ENCODE measurements at places on chromosomes 2 and 18.

DNA sequence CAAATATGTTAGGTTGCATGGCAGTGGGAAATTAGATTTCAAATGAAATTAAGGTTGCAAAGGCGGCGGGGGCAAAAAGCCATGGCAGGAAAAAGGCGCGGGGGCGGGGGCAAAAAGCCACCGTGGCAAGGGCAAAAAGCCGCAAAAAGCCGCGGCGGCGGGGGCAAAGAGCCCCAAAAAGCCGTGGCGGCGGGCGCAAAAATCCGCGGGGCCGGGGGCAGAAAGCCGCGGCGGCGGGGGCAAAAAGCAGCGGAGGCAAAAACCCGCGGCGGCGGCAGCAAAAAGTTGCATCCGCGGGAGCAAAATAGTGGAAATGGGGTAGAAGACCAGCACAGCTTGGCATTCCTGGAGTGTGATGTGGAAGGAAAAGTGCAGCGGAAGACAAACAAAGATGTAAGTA lies 417.1 kb downstream of the ANKRD30B start:
- no peaks in the 10 kb centered on the region for H3K4me1 ChIP-seq
- DNase-seq = no peak
- H3K4me3 ChIP-seq = no peak overlapping the region
- H3K27me3 ChIP-seq = no peaks in the 10 kb centered on the region

- H3K36me3 ChIP-seq = no peaks in the 10 kb centered on the region
- no peak overlapping the region for H3K27ac ChIP-seq
- H3K27me3 ChIP-seq = peaks cover 3% of the 10 kb centered on the region
- no peaks in the 10 kb centered on the region for H3K4me1 ChIP-seq
- no peak overlapping the region for H3K4me3 ChIP-seq
Observed at GRCh38 chr2:24981411-24982136, 9.8 kb upstream of the DNAJC27 start.

GRCh38 chr2:239830121-239831000 lies 194.8 kb downstream of the NDUFA10 start:
- no peak for DNase-seq
- H3K27me3 ChIP-seq = no peaks in the 10 kb centered on the region
- no peak overlapping the region for H3K27ac ChIP-seq
- no peak overlapping the region for H3K4me3 ChIP-seq
- no peaks in the 10 kb centered on the region for H3K36me3 ChIP-seq
- no peaks in the 10 kb centered on the region for H3K4me1 ChIP-seq

GRCh38 chr2:21183726-21184125 lies 60.0 kb downstream of the TDRD15 start:
- H3K36me3 ChIP-seq = no peaks in the 10 kb centered on the region
- H3K27ac ChIP-seq = no peak overlapping the region
- no peaks in the 10 kb centered on the region for H3K27me3 ChIP-seq
- H3K4me1 ChIP-seq = no peaks in the 10 kb centered on the region
- no peak overlapping the region for H3K4me3 ChIP-seq
- no peak for DNase-seq

DNA sequence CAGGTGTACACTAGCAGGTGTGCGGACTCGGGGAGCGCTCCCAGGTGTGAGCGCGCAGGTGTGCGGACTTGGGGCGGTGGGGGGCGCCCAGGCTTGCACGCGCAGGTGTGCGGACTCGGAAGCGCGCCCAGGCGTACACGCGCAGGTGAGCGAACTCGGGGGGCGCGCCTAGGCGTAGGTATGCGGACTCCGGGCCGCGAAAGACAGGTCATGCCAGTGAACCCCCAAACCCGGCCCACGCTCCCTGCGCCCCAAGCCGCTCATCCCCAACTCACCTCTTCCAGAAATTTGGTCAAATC lies 342 bp downstream of the CYB5A start:
- peaks cover 3% of the 10 kb centered on the region for H3K27me3 ChIP-seq
- peaks cover 2% of the 10 kb centered on the region for H3K4me1 ChIP-seq
- no peak for DNase-seq
- H3K4me3 ChIP-seq = peak overlapping the region; percentile 90
- H3K27ac ChIP-seq = peak overlapping the region; percentile 60

- no peaks in the 10 kb centered on the region for H3K36me3 ChIP-seq
- H3K27ac ChIP-seq = no peak overlapping the region
- H3K4me3 ChIP-seq = no peak overlapping the region
Observed at GRCh38 chr2:203122317-203122986, 107.8 kb downstream of the NBEAL1 start.

- peaks cover 2% of the 10 kb centered on the region for H3K36me3 ChIP-seq
- DNase-seq = no peak
- H3K27ac ChIP-seq = no peak overlapping the region
- H3K4me3 ChIP-seq = no peak overlapping the region
- H3K4me1 ChIP-seq = no peaks in the 10 kb centered on the region
Observed at GRCh38 chr2:128269990-128270671, 48.5 kb downstream of the HS6ST1 start.

GRCh38 chr18:33231474-33232317 lies 208.8 kb downstream of the CCDC178 start:
- no peaks in the 10 kb centered on the region for H3K4me1 ChIP-seq
- H3K4me3 ChIP-seq = no peak overlapping the region
- no peak for DNase-seq
- no peak overlapping the region for H3K27ac ChIP-seq
- no peaks in the 10 kb centered on the region for H3K36me3 ChIP-seq

GRCh38 chr2:86140969-86141392 lies 34.9 kb downstream of the PTCD3 start:
- no peak overlapping the region for H3K27ac ChIP-seq
- peaks cover 4% of the 10 kb centered on the region for H3K4me1 ChIP-seq
- H3K36me3 ChIP-seq = peaks cover 14% of the 10 kb centered on the region
- no peak overlapping the region for H3K4me3 ChIP-seq
- DNase-seq = no peak

DNA sequence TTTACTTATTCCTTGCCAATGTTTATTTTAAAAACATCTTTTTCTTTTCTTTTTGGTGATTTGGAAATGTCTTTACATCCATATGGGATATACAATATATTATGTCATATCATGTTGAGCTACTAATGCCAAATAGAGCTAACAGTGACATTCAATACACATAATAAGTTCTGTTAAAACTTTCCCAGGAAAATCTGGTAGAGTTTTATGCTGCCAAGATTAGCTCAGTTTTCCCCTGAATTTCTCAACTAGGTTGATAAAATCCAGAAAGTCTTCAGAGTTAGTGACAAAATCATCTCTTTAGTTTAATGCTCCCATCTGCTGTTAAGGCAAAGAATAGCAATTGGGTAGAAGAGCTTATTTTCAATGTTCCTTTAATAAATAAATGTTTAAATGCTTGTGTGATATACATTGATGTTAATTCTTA lies 9.9 kb downstream of the COL3A1 start:
- H3K4me1 ChIP-seq = no peaks in the 10 kb centered on the region
- H3K36me3 ChIP-seq = no peaks in the 10 kb centered on the region
- DNase-seq = no peak
- no peak overlapping the region for H3K27ac ChIP-seq

DNA sequence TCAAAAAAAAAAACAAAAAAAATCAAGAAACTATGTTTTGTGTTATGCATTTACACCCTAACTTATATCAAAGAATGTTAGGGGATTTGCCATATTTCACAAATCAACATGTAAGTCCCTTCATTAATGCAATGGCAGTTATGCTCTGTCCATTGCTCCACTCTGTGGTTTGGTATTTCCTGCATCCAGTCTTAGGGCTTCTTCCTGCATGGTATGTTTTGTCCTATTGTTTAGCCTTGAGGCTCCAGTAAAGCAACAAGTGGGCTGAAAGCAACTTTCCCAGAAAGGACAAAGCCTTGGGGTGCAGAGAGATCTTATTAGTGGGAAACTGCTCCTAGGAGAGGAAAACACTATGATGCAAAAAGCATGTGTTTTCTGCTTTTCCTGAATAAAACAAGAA lies 474.1 kb downstream of the IRS1 start:
- DNase-seq = no peak
- peaks cover 2% of the 10 kb centered on the region for H3K27me3 ChIP-seq
- no peaks in the 10 kb centered on the region for H3K4me1 ChIP-seq
- no peak overlapping the region for H3K4me3 ChIP-seq

DNA sequence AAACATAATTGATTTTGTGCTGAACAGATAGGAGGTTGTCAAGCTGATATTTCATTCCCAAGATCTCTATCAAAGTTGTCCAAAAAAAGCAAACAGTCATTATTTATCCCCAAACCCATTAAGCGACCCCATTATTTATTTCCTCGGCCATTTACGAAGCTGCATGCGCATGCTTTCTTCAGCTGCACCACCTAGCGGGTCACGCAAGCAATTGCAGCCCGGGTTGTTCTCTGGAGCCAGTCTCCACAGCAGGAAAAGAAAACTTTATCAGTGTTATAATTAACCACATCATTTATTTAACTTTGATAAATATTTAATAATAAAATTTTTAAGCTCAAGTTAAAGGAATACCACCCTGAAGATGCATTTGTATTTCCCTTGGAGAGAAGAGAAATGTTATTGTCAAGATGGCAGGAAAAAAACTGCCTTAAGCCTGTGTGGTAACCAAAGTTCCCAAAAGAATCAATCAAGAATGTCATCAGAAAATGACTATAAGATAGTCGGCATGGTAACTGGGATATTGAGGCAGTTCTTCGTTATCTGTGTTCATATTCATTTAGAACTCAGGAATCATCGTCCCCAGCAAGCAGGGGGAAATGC lies 304.7 kb downstream of the FBXO15 start:
- H3K27ac ChIP-seq = no peak overlapping the region
- no peaks in the 10 kb centered on the region for H3K36me3 ChIP-seq

GRCh38 chr2:215796140-215796855 lies 217.1 kb downstream of the MREG start:
- H3K27me3 ChIP-seq = peaks cover under 1% of the 10 kb centered on the region
- no peak overlapping the region for H3K4me3 ChIP-seq
- no peaks in the 10 kb centered on the region for H3K36me3 ChIP-seq
- no peak overlapping the region for H3K27ac ChIP-seq

DNA sequence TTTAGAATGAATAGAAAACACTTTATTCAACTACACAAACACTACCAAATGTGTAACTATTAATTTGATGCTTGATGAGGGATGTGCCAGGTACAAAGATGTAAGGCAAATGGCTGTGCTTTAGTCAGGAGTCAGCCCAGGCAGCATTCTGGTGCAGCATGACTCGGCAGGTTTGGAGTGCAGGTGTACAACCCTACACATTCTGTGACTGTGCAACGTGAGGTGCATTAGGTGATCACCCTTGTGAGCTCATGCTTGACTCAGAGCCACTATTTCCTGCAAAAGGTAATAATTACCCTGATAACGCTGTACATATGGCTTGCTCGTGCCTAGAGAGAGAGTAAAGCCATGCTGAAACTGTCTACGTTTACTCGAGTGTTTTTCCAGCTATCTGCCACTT lies 288.7 kb upstream of the DSEL start:
- no peaks in the 10 kb centered on the region for H3K27me3 ChIP-seq
- no peaks in the 10 kb centered on the region for H3K4me1 ChIP-seq
- no peaks in the 10 kb centered on the region for H3K36me3 ChIP-seq

GRCh38 chr18:7572822-7573221 lies 5.7 kb downstream of the PTPRM start:
- peak overlapping the region; percentile 29 for H3K27ac ChIP-seq
- no peak overlapping the region for H3K4me3 ChIP-seq
- H3K4me1 ChIP-seq = no peaks in the 10 kb centered on the region
- H3K27me3 ChIP-seq = no peaks in the 10 kb centered on the region
- no peak for DNase-seq
- no peaks in the 10 kb centered on the region for H3K36me3 ChIP-seq

DNA sequence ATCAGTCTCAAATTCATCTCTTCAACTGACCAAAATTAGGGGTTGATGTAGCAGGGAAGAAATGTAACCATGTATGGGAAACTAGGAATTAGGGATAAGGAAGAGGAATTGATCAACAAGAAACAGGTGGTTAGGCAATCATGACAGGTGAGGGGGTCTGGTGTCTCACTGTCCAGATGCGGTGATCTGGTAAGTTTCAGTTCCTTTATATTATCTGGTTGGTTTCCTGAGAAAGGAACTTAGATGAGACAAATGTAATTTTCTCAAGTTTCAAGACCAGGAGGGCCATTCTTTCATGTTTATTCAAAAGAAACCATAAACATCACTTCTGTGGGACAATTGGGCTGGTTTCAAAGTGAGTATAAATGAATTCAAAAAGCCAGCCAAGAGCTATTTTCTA lies 306.2 kb upstream of the KCNJ3 start:
- no peaks in the 10 kb centered on the region for H3K27me3 ChIP-seq
- no peak for DNase-seq
- H3K27ac ChIP-seq = no peak overlapping the region
- H3K4me3 ChIP-seq = no peak overlapping the region
- no peaks in the 10 kb centered on the region for H3K4me1 ChIP-seq

GRCh38 chr2:196309691-196310090 lies 138.3 kb upstream of the STK17B start:
- no peak for DNase-seq
- no peak overlapping the region for H3K27ac ChIP-seq
- no peaks in the 10 kb centered on the region for H3K27me3 ChIP-seq
- no peaks in the 10 kb centered on the region for H3K4me1 ChIP-seq
- H3K4me3 ChIP-seq = no peak overlapping the region
- H3K36me3 ChIP-seq = no peaks in the 10 kb centered on the region

- H3K27ac ChIP-seq = no peak overlapping the region
- H3K4me1 ChIP-seq = no peaks in the 10 kb centered on the region
- DNase-seq = no peak
- H3K27me3 ChIP-seq = no peaks in the 10 kb centered on the region
- no peaks in the 10 kb centered on the region for H3K36me3 ChIP-seq
Observed at GRCh38 chr2:164538240-164538866, 82.9 kb downstream of the GRB14 start.

GRCh38 chr18:33532978-33533377 lies 45.0 kb upstream of the ASXL3 start:
- no peak overlapping the region for H3K27ac ChIP-seq
- no peaks in the 10 kb centered on the region for H3K36me3 ChIP-seq
- no peaks in the 10 kb centered on the region for H3K4me1 ChIP-seq
- DNase-seq = no peak
- H3K27me3 ChIP-seq = no peaks in the 10 kb centered on the region

DNA sequence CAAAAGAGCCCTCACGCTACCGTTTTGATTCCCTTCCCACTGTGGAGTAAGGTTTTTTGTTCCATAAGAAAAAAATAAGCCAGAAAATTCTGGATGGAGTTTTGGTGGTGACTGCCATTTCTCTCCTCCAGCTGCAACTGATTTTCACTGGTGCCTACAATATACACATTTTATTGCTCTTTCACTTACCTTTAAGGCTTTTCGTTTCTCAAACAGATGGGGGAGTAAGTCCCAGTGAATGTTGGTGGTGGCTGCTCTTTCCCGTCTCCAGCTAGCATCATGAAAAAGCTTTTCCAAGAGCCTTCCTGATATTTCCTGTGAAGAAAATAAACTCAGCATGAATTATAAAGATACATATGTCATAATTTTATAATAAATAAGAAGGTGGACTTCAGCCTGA lies 932.5 kb upstream of the PIK3C3 start:
- no peaks in the 10 kb centered on the region for H3K4me1 ChIP-seq
- DNase-seq = no peak
- no peak overlapping the region for H3K27ac ChIP-seq
- H3K4me3 ChIP-seq = no peak overlapping the region
- no peaks in the 10 kb centered on the region for H3K27me3 ChIP-seq

DNA sequence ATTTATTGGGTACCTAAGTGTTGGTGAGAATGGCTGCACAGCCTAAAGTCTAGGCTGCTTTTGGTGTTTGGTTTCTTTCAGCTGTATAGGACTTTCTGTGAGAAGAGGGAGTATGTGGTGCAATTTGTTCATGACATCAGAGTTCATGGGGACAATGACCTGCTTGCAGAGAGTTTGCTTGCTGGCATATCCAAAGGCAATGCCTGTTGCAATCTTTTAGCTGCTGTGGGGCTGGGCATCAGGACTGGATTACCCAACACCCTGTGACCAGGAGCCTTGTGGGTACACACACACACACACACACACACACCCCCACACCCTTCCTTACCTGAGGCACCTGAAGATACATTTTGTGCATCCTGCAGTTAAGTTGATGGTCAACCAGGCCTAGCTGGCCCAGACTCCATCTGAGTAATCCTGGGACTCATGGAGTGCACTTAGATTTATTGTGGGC lies 68.4 kb downstream of the LIPG start:
- no peak overlapping the region for H3K4me3 ChIP-seq
- H3K27ac ChIP-seq = no peak overlapping the region
- H3K4me1 ChIP-seq = no peaks in the 10 kb centered on the region
- no peaks in the 10 kb centered on the region for H3K36me3 ChIP-seq
